Stimulated activated CD4-positive, alpha-beta T cell treated with anti-CD3 and anti-CD28 coated beads, Interleukin-4, amount 100 ng/mL, for 24 hours (primary cell): ENCODE measurements at places on chromosomes 11 and 22.

GRCh38 chr11:10385696-10386095, 69.4 kb upstream of the AMPD3 start:
- no peak for DNase-seq

GRCh38 chr11:117425679-117426296, 98.1 kb downstream of the CEP164 start:
- DNase-seq = no peak

DNA sequence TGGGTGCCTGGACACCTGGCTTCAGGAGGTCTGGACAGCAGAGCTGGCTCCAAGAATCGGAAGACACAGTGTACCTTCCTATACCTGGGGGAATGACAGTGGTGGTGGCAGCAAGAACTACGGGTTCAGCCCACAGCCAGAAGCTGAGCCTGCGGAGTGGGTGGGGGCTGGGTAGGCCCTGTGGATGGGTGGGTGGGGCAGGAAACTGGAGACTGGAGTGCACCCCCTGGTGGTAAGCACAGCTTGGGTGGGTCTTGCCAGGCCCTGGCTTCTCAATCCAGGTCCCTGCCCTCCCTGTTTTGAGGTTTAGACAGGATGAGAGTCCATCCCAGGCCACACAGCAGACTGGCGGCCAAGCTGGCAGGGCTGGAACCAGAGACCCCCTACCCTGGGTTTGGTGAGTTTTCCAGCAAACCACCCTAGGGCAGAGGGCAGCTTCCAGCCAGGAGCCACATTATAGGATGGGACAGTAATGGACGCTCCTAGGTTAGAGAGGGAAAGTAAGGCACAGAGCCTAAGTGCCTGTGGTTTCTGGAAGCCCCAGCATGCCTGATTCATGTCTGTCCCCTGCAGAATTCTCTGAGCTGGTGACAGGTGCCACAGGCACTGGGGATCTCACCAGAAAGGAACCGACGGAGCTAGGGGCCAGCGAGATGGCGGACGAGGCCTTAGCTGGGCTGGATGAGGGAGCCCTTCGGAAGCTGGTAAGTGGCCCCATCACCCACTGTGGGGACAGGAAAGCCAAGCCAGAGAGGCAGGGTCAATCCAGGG, 1.7 kb downstream of the SMTN start:
- peak; percentile 64 for DNase-seq

DNA sequence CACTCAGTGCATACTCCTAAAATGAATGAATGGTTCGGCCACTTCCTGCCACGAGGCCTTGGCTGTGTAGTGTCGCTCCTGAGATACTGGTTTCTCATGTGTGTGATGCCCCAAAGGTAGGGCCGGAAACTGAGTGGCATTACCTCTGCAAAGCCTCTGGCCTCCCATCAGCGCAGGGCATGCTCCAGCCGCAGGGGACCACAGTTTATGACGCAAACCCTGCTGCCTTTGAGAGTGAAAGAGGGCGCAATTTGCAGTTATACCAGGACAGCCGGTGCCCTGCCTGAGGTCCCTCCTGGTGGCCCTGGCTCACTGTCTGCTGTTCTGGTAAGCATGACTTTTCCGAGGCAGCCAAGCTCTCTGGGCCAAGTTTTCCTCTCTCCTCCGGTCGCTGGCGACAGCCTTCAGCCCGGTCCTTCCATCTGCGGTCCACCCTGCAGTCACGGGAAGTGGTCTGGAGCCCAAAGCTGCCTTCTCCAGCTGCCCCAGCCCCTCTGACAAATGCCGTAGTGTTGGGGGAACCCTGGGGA, 2.4 kb upstream of the FGF3 start:
- no peak for DNase-seq

GRCh38 chr11:31646216-31646615, 136.6 kb downstream of the ELP4 start:
- no peak for DNase-seq

GRCh38 chr22:44828193-44828592, 75.8 kb downstream of the ARHGAP8 start:
- no peak for DNase-seq

- no peak for DNase-seq
Observed at GRCh38 chr11:93685196-93685595, 23.7 kb downstream of the CEP295 start.

GRCh38 chr11:83172551-83172950, 15.6 kb downstream of the PCF11 start:
- no peak for DNase-seq

GRCh38 chr11:94770563-94771120, 2.5 kb downstream of the AMOTL1 start:
- no peak for DNase-seq

DNA sequence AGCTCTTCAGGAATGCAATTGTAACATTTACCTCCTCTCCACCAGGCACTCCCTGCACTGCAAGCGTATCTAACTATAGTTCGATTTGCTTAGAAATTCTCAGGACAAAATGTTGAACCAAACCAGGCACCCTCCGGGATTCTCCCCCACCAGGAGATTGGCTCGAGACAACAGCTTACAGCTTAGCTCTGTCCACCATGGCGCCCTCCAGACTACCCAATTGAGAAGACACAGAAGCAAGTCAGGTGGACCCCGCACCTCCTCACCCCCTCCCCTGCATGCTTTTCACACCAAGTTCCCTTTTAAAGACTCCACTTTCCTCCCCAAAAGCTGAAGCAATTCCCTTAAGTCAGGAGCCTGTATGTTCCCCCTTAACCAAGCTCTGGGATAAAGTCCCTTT, 34.7 kb upstream of the RFPL3 start:
- no peak for DNase-seq

DNA sequence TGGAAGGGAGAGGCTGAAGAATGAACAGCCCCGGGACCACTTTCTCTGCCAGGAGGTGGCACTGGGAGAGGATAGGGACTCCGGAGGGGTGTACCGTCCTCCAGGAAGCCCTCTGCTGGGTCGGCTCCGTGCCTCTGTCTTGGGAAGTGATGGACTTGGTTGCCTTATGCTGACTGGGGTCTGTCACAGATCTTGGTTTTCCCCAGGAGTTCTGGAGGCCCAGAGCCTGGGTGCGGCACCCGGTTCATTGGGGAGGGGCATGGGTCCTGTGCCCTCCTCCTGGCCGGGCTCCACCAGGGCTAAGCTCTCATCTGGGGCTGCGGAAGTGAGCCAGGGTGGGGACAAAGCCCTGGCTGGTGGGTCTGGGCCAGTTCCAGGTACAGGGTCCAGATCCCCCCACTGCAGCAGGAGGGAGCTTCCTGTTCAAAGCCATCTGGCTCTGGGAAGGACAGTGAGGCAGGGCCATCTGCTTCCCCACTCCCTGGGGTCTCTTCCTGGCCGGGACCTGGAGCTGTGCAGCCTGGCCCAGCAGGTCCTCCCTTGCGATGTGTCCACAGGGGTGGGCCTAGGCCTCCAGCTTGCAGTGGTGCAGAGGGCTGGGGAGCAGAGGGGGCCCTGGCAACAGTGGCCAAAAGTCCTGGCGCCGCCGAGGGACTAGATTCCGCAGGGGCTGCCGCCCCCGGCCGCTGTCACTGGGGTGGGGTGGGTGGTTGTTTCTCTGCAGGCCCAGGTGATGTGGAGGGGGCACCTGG, 1.1 kb upstream of the AP2A2 start:
- no peak for DNase-seq

DNA sequence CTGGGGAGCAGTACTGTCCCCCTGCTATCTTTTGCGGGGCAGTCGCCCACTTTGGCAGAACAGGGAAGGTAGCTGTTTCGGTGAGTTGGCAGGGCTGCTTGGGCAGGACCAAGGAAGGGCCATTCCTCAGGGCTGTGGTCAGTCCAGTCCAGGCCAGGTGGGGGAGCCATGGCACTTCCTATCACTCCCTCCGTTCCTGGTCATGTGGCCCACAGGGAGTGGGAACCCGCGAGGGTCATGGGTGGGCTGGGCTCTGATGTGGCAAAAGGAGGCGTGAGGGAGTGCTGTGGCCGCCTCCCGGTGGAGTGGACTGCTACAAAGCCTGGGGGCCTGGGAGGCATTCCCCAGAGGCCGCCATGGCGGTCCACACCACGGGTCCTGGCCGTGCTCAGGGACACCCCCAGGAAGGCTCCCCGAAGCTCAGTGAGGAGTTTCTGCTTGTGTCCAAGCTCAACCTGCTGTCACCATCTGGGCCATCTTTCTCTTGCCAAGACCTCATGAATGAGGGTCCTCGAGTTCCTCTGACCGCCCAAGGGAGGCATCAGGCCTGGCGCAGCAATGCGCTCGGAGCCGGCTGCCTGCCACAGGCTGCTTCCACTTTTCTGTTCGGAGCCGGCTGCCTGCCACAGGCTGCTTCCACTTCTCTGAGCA, 11.9 kb downstream of the CHID1 start:
- DNase-seq = no peak

DNA sequence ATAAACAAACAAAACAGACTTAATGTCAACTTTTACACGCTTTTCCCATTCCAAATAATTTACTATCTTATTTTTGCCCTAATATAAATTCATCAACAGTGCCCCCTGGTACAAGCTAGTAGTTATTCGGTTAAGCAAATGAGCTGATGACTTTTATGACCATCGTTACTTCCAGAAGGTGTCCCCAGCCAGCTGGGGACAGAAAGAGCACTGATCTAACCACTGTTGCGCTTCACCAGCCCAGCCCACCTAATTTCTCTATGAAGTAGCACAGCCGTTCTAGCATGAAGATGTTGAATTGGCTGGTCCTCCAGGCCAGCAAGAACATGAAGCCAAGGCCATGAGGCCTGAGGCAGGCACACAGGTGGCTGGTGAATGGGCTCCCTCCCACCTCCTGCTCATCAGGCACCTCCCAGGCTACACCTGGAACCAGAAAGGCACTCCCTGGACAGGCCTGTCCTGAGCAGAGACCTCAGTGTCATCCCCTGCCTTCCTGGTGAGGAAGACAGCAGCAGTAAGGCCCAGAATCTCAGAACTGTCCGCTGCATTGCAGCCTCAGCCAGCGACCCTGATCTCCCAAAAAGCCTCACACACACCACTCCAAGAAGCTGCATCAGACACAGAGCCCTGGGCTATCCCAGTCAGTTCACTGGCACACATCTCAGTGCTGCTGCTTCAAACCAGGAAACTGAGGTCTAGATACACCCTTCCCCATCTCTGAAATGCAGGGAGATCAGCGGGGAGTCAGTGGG, 12.9 kb downstream of the GNB1L start:
- no peak for DNase-seq

DNA sequence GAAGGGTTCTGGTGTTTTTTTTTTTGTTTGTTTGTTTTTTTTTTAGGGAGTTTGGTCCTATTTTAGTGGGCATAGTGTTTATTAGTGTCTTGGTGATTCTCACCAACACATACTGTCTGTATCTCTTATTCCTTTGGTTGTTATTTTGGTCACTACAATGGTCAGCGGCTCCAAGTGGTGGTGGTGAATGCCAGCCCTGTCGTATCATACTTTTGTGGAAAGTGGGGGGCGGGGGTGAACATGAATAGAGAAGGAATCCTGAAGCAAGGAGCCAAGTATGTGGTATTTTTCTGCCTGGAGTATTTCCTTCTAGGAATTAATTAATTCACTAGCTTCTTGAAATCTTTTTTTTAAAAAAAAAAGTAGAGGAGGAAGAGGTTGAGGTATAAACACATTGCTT, 79.6 kb downstream of the GRK3 start:
- DNase-seq = no peak

DNA sequence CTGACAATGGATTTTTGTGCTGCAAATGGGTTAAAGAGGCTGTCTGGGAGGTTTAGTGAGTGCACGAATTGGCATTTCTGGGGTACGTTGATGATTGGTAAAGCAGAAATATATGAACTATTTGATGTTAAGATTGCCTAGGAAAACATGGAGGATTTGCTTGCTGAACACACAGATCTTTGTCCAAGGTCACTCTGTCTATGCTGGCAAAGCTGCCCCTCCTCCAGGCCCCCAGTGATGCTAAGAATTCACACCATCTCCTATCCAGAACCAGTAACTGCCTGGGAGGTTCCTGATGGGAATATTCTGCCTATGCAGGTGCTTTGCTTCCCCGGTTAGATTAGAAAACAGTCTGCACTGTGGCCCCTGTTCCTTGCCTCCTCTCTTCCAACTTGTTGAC, 5.8 kb downstream of the MTNR1B start:
- no peak for DNase-seq

DNA sequence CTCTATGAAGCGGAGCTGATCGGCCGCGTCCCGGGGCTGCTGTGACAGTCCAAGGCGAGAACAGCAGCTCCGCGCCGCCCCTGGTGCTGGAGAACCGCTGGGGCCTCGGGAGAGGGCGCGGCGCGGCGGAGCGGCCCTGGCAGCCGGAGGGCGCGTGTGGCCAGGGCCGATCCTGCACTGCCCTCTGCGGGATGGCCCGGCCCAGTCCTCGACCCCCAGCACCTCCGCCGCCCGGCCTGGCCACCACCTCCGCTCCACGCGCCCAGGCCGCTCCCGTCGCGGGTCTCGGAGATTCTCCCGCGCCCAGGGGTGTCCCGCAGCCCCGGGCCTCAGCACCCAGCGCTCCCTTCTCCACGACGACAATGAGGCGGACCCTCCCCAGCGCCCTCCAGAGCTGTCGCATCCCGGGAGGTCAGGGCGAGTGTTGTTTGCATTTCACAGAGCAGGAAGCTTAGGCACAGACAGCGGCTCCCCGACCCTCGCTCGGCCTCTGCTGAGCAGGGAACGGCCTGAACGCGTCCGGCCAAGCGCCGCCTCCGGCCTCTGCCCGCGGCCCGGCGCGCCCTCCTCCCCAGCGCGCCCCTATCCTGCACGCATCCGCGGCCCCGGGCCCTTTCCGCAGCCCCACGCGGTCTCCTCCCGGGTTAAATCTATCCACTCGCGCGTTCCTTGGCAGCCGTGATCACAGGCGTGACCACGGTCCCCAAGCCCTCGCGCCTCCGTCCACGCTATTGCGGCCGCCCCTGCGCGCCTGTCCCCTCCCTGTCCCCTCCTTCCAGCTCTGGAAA, 109.7 kb downstream of the WNT7B start:
- no peak for DNase-seq

DNA sequence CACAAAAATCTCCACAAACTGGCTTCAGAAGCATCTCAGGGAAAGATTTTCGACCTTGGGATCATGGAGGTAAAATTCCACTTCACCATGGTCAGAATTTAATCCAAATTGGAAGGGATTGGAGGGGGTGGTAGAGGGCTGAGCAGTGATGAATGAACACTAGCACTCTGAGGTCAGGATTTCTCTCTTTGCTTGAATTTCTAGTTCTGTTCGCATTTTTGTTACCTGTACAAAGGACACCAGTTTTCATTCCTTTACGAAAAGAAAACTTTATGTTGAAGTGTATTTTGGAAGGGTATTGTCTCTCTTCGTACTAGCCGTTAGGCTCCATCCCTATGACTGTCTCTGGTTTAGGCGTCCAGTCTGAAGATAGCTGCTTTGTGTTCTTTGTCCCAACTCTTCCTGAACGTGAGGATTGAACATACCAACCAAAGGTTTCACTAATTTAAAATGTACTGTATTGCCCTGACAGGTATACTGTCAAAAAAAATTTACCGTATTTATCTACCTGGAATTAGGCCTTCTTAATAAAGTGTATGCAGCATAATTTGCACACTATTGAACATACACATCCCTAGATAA, 772 bp downstream of the GRAP2 start:
- no peak for DNase-seq
